ENCODE measurements at places on chromosomes 4 and X.

GRCh38 chrX:72676465-72676864, 37.6 kb downstream of the PHKA1 start:
- no peak for DNase-seq

DNA sequence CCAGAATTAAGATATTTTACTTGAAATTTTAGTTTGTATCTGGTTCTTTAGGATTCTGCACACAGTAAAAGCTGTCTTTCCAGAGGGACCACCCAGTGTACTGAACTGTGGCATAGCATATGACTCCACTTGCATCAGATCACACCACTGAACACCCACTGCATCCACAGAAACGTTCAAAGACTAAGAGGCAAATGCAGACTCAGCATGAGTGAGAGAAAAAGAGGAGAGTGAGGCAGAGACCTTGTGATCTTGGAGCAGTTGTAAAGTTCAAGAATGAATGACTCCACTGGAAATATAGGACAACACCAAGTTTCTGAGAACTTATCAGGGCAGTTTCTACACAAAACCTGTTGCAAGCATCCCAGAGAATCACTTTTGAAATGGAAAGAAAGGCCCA, 20.8 kb downstream of the PRDM5 start:
- no peak for DNase-seq

- DNase-seq: no peak
Measured at GRCh38 chrX:124300405-124300804, 32.1 kb upstream of the TEX13D start.

- DNase-seq: no peak
Measured at GRCh38 chr4:96052827-96053226, 212.9 kb downstream of the PDHA2 start.

GRCh38 chrX:9447906-9448305, 17.0 kb upstream of the TBL1X start:
- no peak for DNase-seq

DNA sequence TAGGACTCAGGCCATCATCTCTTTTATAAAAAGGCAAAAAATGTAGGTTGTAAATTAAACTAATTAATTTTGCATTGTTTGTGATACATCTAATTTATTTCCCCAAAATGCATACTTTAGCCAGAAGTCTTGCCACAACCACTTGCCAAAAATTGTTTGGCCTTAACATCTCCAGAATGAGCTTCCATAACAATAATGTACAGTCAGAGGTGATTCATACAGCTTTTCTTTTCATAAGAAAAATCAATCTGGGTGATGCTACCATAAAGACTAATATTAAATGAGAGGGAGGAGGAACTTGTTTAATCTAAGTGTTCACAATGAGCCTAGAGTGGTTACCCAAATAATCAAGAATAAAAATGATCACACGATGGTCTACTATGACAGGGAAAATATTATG, 59.3 kb downstream of the AMMECR1 start:
- DNase-seq: no peak

DNA sequence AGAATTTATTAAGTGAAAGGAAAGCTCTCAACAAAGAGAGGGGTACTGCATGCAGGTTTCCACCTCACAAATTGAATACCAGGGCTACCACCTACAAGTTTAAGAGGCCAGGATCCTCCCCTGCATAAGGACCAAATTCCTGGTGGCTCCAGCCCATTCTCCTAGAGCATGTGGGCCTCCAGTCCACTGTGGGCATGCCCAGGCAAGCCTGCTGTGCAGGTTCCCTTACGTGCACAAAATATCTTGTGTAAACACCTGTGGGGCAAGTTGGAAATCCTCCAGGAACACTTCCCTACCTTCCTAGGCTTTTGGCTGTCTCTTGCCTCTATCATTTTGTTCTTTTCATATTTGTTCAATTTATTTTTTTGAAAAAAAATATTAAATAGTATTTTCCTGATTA, 724.3 kb downstream of the ARAP2 start:
- no peak for DNase-seq

- peak; percentile 30 for DNase-seq
Measured at GRCh38 chr4:118281611-118282442, 71.0 kb downstream of the PRSS12 start.

GRCh38 chr4:77043507-77044136, 32.2 kb downstream of the CCNI start:
- DNase-seq: no peak

DNA sequence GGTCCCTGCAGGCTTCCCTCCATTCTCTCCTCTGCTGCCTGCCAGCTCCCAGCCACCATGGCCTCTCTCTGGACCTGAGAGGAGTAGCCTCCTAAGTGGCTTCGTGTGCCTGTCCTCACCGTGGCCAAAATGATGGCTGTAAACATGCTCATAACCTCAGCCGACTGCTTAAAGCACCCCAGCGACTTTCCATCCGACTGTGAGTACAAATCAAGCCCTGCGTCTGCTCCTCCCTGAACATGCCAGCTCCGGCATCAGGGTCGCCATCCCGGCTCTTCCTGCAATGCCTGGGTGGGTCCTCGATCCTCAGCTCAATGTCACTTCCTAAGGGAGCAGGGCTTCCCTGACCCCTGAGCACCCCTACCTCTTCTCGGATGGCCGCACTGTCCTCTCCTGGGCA, 3.3 kb upstream of the SORCS2 start:
- no peak for DNase-seq

- peak; percentile 33 for DNase-seq
Measured at GRCh38 chr4:100591161-100591876, 73.5 kb upstream of the EMCN start.

DNA sequence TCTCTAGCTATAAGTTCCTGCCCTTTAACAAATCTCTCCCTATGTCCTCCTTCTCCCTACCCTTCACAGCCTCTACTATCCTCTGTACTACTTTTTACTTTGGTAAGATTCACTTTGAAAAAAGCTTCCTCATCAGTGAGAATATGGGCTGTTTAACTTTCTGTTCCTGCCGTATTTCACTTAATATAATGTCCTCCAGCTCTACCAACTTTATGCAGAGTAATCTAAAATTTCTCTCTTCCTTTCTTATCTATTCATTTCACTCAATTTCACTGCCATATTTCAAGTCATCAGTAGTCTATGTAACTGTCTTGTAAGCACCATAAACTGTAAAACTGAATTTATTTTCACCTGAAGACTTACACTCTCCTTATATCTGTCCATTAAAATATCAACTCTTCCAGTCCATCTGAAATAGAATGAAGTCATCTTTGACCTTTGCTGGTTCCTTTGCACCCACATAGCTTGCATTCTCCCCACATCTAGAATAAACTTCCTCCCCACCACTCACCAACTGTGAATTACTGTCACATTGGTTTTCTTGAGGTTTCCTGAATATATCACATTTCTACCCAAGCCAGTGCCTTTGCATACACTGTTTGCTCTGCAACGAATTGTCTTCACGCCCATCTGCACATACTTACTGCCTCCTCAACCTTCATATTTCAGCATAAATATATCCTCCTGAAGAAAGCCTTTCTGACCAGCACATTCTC, 54.6 kb downstream of the ARAP2 start:
- DNase-seq: no peak

DNA sequence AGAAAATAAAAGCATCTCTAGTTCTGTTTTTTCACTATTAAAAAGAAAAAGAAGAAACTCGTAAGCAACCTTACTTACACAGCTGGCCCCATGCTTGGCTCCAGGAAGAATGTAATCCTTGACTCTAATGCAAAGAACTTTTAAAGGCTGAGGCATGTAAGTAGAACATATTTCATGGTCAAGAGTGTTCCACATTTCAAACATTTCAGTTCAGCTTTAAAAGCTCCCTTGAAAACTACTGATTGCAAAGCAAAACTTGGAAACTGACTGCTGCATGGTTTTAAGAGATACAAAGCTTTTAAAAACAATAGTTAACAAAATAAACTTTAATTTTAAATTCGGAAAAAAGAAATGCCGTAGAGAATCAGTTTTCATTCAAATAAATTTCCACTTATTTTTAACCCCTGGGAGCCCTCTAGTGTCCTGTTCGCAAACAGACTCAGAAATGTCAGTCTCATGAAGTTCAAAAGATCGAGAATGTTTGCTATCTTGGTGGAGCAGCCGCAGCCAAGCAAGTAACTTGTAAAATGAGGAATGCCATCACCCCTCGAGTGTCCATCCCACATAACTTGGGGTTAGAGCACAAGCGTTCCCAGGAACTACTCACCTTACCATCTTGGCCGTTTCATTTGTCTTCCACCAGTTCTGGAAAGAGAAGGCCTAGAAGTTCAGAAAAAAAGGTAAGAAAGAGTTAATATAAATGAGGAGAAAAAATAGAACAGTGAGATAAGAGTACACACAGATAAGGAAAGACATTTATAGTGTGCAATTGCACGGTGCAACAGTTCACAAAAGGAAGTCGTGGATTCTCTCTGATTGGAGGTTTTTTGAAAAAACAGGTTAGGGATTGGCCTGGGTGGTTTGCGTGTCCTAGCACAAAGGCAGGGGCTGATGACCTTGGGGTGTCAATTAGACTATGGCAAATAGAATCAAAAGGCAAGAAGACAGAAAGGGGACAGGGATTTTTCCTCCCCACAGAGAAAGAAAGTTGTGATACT, at the start of gene GASK1B:
Gene GASK1B, minus strand, starts transcription at position 765 of the 998 bp plus-strand sequence. CDS start 1,650 bp downstream, outside the sequence.
- DNase-seq: no peak

GRCh38 chrX:150664290-150664689, 28.9 kb upstream of the MTMR1 start:
- peak; percentile 66 for DNase-seq

DNA sequence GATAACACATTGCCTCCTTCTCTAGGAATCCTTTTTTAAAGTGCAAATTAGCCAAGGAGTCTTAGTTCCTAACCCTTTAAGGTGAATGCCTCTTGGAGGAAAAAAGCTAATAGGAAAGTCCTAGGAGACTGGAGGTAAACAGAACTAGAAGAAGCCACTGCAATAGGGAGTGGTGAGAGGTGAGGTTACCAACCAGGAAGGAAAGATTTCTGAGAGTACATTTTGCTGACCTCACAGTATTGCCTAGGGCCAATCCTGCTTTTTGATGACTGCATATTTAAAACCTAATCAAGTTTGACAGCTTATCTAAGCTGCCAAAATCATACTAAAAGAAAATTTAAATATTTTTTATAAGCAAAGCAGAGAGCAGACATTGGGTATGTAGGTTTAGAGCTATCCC, 7.3 kb upstream of the CUL4B start:
- no peak for DNase-seq

DNA sequence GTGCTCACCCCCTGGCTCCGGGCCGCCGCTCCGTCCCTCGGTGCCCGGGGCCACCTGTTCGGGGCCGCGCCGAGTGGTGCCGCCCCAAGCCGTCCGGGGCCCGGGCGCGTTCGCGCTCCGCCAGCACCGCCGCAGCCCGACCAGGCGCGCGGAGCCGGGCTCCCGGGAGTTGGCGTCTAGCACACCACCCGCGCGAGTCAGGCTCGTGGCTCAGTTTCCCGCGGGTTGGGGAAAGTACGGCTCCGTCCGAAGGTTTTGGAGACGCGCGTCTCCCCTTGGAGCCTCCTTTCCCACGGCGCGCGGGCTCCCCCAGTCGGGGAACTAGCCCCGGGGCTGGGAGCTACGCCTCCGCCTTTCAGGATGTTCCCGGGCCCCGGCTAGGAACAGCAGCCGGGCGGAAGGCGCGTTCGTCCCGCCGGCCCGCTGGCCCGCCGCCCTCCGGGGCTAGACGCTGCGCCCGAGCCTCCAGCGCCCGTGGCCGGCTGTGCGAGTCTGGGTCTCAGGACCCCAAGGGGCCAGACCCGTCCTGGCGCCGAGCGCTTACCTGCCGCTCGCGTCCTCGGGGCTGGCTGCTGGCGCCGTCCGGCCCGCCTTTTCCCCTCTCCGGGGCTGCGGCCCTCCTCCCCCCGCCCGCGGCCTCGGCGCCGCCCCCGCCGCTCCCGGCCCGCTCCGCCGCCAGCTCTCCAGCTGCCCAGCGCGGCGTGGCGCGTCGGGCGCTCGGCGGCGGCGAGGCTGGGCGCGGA, at the start of gene ADGRG2:
Gene ADGRG2, minus strand, starts transcription at position 571 of the 743 bp plus-strand sequence. CDS start 53,634 bp downstream, outside the sequence.
- DNase-seq: peak; percentile 60

DNA sequence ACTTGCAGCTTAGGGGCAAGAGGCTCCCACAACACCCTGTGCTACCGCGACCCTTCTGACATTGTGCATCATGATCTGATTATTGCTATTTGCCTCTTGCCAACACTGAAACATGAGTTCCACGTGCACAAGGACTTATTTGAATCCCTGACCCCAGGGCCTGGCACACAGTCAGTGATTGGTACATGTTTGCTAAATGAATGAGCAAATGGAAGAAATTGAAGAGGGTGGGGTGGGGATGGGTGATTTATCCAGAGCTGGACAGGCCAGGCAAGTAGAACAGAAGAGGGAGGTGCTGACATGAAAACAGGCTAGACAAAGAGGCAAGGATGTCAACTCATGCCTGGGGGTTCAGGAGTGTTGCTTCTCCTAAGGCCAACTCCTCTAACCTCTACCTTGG, 24.9 kb upstream of the RPL39 start:
- no peak for DNase-seq

DNA sequence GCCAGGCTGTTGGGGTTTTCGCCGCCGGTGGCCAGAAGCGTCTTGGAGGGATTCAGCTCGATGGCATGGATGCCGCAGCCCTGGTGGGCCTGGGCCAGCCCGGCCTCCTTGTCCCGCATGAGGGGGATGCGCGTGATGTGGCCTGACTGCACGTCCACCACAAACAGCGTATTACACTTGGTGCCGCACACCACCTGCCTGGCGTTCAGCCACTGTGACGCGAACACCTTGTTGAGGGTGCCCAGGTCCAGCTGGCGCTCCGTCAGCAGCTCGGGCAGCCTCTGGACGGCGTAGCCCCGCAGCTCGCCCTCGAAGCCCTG, 728 bp downstream of the DCAF12L2 start:
- DNase-seq: no peak

GRCh38 chrX:10246846-10247245, 90.1 kb downstream of the CLCN4 start:
- no peak for DNase-seq

GRCh38 chr4:6703786-6704185, 5.9 kb downstream of the MRFAP1L1 start:
- no peak for DNase-seq

DNA sequence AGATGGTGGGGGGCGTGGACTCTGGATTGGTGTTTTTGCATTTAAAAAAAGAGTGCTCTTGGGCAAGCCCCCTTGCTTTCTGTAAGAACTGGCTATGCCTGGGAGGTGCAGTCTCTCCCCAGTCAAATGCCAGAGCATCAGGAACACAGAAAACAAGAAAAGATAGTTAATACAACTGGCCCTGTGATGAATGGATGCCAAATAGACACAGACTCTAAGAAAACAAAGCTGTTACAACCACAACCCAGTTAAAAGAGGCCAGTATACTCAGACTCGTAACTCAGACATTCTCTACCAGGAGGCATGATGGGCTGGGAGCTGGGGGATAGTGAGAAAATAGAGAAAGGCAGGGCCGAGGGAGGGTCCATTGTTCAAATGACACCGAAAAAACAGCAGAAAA, 32.5 kb upstream of the C1QTNF7 start:
- DNase-seq: no peak

GRCh38 chr4:173252024-173252935, 81.9 kb downstream of the HMGB2 start:
- peak; percentile 40 for DNase-seq

GRCh38 chrX:147679356-147680005, 232.2 kb upstream of the FMR1 start:
- no peak for DNase-seq

DNA sequence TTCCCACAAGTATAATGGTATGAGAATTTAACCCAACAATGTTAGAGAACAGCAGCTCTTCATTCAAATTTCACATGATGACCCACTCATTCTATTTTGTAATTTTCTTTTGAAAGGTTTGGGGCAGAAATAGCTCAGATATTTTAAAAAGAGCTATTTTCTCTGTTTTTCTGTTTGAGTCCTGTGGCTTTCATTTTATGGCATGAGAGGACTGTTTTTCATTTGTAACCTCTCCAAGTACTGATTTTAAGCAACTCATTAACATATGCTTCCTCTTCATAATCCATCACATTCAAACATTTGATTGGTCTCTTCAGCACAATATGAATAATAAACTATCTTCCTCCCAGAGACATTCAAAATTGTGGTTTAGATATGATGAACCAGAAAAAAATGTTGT, 129.0 kb upstream of the TEX13A start:
- DNase-seq: no peak
